ENCODE measurements at places on chromosomes 16 and 17.

- no peak for DNase-seq
Measured at GRCh38 chr16:65984296-65984695, 382.2 kb upstream of the CDH5 start.

GRCh38 chr16:12903407-12904328 lies 2.3 kb downstream of the SHISA9 start:
- DNase-seq: no peak

- no peak for DNase-seq
Measured at GRCh38 chr17:33712120-33712519, 419.0 kb upstream of the ASIC2 start.

DNA sequence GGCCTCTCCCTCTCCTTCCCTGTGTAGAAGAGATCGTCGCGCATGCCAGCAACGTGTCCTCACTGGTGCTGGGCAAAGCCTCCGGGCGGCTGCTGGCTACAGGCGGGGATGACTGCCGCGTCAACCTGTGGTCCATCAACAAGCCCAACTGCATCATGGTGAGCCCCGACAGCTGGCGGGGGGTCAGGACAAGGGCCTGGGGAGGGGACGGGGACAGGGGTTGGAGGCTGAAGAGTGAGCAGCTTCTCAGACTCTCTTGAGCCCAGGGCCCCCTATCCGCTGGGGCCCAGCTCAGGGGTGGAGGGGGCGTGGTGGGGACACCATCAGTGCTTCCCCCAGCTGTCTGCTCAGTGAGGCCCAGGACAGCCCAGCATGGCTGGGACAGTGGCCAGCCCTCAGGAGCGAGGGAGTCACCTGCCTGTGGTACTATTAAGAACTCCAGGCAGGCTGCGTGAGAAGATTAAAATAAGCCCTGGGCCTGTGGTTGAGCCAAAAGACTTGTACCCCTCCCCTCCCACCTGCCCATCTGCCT lies 6.2 kb downstream of the KATNB1 start:
- no peak for DNase-seq

GRCh38 chr17:41153856-41154255 lies 4.2 kb upstream of the KRTAP4-5 start:
- no peak for DNase-seq

GRCh38 chr16:56357241-56357764 lies 68.0 kb downstream of the AMFR start:
- DNase-seq: no peak

DNA sequence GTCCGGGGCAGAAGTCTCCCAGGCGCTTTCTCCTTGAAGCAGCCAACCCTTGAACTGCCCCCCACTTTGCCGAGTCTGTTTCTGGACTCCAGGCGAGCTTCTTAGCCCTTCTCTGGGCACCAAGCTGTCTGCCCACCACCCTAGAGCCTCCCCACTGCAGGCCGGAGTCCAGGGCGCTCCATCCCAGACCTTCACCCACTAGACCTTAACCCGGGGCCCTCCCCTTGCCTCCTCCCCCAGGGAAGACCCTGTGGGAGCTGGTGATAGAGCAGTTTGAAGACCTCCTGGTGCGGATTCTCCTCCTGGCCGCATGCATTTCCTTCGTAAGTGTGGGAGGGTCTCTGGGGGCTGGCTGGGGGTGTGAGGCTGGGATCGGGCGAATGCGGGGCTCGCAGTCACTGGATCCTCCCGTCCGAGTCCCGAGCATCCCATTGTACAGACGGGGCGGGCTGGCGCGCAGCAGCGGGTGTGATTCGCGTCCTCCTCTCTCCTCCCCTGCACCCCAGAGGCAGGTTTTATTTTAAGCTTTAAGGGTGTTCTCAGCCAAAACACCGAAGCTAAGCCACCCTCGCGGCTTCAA lies 1.1 kb downstream of the ATP2A1 start:
- no peak for DNase-seq

- no peak for DNase-seq
Measured at GRCh38 chr17:50467855-50468303, 801 bp downstream of the CHAD start.

GRCh38 chr17:77769215-77769614 lies 189.3 kb upstream of the TNRC6C start:
- DNase-seq: no peak

DNA sequence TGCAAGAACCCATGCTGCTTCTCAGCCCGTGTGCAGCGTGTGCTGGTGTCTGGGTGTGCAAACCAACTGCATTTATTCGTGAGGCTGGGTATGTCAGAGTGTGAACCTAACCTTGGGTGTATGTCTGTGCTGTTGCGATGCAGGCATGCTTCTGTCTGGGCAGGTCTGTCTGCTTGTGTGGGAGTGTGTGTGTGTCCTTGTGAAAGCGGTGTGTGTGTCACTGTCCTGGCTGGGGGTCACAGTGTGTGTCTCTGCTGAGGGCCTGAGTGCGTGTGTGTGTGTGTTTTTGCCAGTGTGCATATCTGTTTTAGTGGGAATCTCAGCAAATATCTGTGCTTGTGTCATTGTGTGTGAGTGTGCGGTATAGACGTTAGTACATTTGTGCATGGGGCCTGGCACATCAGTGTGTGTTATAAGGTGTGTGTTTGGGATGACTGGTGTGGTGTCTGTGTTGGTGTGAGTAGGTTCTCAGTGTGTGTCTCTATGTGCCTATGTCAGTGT lies 121.8 kb downstream of the CYLD start:
- no peak for DNase-seq

- no peak for DNase-seq
Measured at GRCh38 chr17:13044572-13045065, 26.8 kb upstream of the ELAC2 start.

- no peak for DNase-seq
Measured at GRCh38 chr17:49229805-49230600, 584 bp downstream of the PHOSPHO1 start.

- DNase-seq: no peak
Measured at GRCh38 chr16:84922351-84923120, 88.8 kb downstream of the ZDHHC7 start.

GRCh38 chr16:24978370-24978914 lies 36.7 kb downstream of the ARHGAP17 start:
- no peak for DNase-seq

- DNase-seq: peak; percentile 74
Measured at GRCh38 chr17:17313350-17313991, 10.3 kb downstream of the NT5M start.

DNA sequence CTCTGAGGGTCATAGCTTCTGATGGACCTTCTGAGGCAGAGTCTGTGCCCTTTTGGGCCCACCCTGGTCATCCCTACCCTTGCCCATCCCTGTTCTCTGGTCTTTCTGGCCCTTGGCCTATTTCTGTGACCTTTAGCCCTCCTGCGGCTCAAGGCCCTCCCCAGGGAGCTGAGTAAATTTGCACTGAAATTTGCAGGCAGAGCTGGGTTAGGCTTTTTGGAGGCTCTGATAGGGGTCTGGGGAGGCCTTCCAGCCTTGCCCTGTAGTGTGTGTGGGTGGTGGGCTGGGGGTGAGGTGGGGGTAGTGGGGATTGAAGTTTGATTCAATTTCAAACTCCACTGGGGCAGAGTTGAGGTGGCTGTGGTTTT lies 17.8 kb downstream of the RARA start:
- DNase-seq: no peak

- no peak for DNase-seq
Measured at GRCh38 chr17:37815536-37815935, 70.7 kb upstream of the HNF1B start.

GRCh38 chr17:47810901-47811635 lies 10.5 kb downstream of the OSBPL7 start:
- no peak for DNase-seq

DNA sequence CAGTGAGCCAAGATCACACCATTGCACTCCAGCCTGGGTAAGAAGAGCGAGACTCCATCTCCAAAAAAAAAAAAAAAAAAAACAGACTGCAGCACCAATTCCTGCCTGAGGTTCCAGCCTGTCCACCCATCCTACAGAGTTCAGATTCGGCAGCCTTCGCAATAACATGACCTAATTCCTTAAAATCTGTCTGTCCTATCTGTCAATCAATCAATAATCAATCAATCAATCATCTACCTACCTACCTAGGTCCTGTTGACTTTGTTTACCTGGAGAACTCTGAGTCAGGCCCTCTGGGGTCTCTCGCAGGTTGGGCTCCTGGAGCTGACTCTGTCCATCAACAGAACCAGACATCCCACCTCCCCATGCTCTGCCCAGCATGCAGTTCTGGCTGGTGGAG lies 236.7 kb downstream of the ENGASE start:
- DNase-seq: no peak

- no peak for DNase-seq
Measured at GRCh38 chr16:61569028-61569427, 467.2 kb downstream of the CDH8 start.

GRCh38 chr17:26792486-26792885 lies 501.4 kb upstream of the WSB1 start:
- DNase-seq: no peak

DNA sequence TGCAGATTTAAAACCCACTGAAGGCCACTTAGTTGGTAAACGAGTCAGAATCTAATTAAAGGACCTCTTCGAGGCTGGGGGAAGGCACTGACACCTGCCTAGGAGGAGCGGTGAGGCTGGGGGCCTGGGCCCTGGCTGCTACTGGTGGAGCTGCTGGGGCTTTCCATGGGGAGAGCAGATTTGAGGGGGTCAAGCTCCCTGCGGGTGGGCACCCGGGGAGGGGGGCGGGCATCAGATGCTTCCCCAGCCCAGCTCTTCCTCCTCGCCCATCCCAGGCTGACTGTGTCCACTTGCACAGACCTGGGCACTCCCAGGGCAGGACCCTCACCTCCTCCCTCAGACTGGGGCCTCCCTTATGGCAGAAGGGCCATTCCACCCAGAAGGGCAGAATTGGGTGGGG lies 19.0 kb downstream of the SRCIN1 start:
- no peak for DNase-seq

DNA sequence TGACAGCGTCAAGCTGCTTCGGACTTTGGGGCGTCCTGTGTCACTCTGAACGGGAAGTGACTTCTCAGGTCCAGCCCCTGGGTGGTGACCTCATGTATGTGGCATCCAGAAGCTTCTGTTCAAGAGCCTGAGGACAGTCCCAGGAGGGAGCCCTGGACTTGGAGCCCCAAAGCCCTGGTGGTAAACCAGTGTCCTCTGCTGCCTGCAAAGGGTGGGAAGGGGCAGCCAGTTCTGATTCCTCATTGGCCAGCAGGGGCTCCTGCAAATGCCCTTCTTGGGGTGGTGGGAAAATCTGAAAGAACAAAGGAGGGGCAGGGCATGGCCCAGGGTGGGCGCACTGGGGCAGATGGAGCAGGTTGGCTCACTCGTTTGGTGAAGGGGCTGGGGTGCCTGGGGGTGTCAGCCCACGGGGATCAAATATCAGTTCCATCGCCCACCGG lies 1.6 kb downstream of the OSGIN1 start:
- DNase-seq: no peak

- no peak for DNase-seq
Measured at GRCh38 chr17:27906623-27907022, 13.5 kb upstream of the LYRM9 start.

DNA sequence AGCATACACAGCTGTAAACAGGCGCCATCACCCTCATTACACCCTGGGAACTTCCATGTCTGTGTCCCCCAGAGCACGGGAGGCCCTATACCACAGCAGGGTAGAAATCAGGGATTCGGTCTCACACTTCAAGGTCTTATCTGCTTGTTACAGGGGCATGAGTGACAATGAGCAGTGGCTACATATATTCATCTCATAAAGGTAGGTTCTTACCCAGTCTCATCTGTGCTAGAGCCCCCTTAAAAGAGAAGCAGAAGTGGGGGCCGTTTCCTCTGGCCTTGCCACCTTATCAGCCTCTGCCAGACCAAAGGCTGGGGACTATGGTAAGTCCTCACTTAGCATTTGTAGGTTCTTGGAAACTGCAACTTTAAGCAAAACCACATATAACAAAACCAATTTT lies 46.5 kb downstream of the IRX5 start:
- no peak for DNase-seq

All from GM12892 (cell line).